Fibroblast of villous mesenchyme (primary cell): ENCODE measurements at places on chromosomes 16 and 17. TPM values are rescaled to one million over a fixed set of nuclear protein-coding genes. Genes with fewer than 3 reads are reported as not detected.

The CACNG3 gene
- total RNA-seq: not detected in 2 replicates

The CLDN6 gene
- total RNA-seq: not detected in 2 replicates

The GPR179 gene
- total RNA-seq: under 0.01 TPM in 1 of 2 replicates, not detected in the other

The TAT gene
- total RNA-seq: under 0.01 TPM in 1 of 2 replicates, not detected in the other

The CTRB1 gene
- total RNA-seq: not detected in 2 replicates

The IRX6 gene
- total RNA-seq: not detected in 2 replicates

The PDIA2 gene
- total RNA-seq: under 0.01 and 0.43 TPM in 2 replicates

The ITGAX gene
- total RNA-seq: not detected in 2 replicates

The ELMO3 gene
- 0.43 and 0.64 TPM in 2 replicates for total RNA-seq

The HS3ST3A1 gene
- 13.8 and 15.5 TPM in 2 replicates for total RNA-seq

The KRT32 gene
- total RNA-seq: not detected in 2 replicates

The APOBR gene
- not detected in 2 replicates for total RNA-seq

The ALOX15 gene
- total RNA-seq: not detected in 2 replicates

The KRTAP2-2 gene
- total RNA-seq: not detected in 2 replicates

The BICDL2 gene
- under 0.01 TPM in 1 of 2 replicates, not detected in the other for total RNA-seq

The LRRC36 gene
- not detected in 2 replicates for total RNA-seq

The PARD6A gene
- total RNA-seq: 0.97 and 2.6 TPM in 2 replicates

The RAD51C gene
- 16.1 and 25.9 TPM in 2 replicates for total RNA-seq

The C17orf67 gene
- 0.64 and 0.86 TPM in 2 replicates for total RNA-seq

The CD300LG gene
- not detected in 2 replicates for total RNA-seq

The MEIOB gene
- total RNA-seq: under 0.01 TPM in 1 of 2 replicates, not detected in the other

The SGCA gene
- total RNA-seq: 0.32 TPM in 1 of 2 replicates, not detected in the other

The SOX9 gene
- total RNA-seq: 1.3 and 1.7 TPM in 2 replicates
